Urinary bladder (tissue), 4 donors: ENCODE measurements at places on chromosomes 4 and X. TPM values are rescaled to one million over a fixed set of nuclear protein-coding genes. Genes with fewer than 3 reads are reported as not detected.

Gene CT45A3
- total RNA-seq = not detected

DNA sequence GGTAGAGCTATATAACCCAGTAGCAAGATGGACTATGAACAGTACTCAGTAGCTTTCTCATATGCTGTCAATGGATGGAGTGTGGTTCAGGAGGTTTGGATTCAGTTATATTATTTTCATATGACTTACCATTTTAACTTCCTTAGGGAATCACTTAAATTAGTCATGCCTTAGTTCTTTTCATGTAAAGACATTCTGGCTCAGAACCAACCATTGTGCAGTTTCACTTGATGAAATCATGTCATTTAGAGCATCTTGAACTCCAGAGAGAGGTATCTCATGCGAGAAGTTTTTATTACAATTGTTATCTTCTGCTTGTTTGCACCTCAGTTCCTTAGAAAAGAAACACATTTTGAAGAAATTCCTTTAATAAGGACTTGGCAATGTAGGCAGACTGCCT, 55.8 kb downstream of the IL1RAPL2 start:
- DNase-seq = no peak

Gene FAM149A
- total RNA-seq = 17.4 TPM

Gene SPANXA2
- total RNA-seq = not detected

GRCh38 chr4:6657242-6658208, 17.0 kb downstream of the MRFAP1 start:
- no peak for DNase-seq

- DNase-seq = no peak
These were observed 42.0 kb downstream of the TMEM150C start for GRCh38 chr4:82519776-82520175.

- no peak for DNase-seq
These were observed 390.6 kb upstream of the ZFP42 start for GRCh38 chr4:187604984-187605383.

DNA sequence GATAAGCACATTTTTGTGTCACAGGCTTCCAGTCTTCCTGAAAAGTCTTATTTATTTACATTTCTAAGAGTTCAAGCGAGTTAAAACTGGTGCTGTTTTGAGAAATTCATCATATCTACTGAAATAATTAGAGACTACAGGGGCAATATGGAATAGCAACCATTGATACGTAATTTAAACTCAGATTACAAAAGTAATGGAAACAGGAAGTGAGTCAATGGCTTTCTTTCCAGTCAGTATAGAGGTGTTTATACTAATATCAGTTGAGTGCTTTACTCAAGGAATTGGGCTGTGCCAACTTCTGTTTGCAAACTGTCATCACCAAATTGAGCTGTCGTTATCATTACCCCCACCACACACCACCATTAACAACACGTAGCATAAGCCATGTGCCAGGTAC, 222.7 kb downstream of the COL25A1 start:
- DNase-seq = no peak

DNA sequence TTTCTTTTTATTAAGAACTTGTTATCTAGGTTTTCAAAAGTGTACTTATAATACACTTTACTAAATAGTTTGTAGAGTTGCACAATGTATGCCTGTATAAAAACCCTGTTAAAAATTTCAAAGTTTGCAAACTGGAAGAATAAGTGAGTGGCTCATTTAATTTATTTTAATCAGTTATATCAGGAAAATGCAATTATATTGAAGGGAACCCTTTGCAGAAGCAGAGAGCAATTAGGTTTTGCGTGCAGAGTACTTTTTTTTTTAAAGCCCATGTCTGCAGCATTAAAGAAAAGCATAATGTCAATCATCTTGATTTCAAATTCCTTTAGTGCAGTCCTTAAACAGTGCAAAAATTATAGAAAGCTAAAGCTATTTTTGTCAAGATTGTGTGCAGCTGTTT, 271.3 kb upstream of the LDB2 start:
- DNase-seq = no peak

Gene MID2
- 24.6 TPM for total RNA-seq

DNA sequence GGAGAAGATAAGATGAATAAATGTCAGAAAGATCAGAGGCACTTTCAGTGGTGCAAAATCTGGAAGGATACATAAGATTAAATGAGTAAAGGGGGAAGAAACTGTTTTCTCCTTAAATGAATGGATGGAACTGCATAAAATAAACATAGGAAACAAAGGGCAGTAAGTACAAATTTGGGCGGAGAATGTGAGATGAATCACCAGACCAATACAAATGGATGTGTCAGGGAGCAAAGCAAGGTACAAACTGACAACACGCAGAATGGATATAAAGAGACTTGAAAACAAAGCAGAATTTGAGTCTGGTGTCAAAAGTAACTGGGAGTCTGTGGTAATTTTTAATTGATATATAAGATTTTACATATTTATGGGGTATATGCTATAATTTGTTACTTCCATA, 175.3 kb upstream of the PCDH18 start:
- no peak for DNase-seq

GRCh38 chr4:2163311-2163821, 78.6 kb downstream of the HAUS3 start:
- no peak for DNase-seq

DNA sequence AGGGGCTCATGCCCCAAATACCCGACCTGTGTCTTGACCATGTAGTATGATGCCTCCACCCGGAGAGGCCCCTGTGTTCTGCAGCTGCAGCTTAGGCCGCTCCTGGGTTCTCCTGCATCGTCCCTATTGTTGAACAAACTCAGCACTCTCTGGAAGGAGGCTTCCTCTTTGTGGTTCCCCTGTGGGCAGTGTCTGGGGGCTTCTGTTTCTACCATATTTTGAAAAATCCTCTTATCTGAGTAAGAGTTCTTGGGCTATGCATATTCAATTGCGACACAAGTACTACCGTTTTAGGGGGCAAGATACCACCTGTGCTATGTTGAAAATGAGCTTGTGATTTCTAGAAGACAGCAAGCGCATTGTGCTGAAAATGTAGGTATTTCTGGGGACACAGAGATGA, 276.6 kb downstream of the DHRSX start:
- no peak for DNase-seq

DNA sequence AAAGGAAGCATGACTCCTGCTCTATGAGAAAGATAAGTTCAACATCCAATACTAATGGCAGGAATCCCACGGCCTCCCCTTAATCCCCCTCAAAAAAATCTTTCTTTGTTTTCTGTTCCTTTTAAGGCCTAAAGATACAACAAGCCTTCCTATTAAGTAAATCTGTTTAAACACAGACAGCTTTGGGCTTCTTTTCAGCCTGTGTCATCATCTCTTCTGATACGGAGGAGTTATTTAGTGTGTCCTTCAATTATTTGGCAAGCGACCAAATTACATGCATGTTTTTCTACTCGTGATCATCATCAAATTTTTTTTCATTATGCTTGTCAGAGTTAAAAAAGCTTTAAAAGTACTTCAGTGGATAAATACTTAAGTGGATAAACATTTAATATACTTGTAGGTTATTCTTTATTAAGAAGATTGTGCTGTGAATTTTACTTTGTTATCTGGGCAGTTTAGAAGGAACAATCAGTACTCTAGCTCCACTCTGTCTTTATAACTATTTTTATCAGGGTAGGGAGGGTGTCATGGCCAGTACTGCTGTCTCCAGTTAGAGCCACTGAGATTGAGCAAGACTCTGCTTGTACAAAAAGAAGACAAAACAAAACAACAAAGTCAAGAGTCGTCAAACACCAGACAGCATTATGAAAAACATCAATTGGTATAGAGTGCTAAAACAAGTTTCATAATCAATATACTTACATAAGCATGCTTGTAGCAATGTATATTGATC, 210.7 kb downstream of the PRR32 start:
- peak; percentile 13 for DNase-seq

DNA sequence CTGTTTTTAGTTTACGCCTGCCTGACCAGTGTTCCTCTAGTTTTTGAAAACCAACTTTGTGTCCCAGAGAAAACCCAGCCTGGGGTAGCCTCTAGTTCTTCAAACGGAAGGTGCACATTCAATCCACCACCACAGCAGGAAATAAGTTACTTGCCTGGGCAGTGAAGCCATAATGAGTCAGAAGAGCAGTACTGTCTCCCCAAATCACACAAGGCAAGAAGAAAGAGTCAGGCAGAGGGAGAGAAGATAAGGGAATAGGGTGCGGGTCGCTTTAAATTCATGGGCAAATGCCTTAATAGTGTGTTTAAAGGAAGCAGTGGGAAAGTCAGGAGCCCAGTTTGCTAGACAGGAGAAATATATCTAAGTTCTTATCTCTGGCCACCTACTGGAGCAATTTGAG, 333.8 kb upstream of the GRIA3 start:
- no peak for DNase-seq

Gene BMX
- total RNA-seq = 4.8 TPM

DNA sequence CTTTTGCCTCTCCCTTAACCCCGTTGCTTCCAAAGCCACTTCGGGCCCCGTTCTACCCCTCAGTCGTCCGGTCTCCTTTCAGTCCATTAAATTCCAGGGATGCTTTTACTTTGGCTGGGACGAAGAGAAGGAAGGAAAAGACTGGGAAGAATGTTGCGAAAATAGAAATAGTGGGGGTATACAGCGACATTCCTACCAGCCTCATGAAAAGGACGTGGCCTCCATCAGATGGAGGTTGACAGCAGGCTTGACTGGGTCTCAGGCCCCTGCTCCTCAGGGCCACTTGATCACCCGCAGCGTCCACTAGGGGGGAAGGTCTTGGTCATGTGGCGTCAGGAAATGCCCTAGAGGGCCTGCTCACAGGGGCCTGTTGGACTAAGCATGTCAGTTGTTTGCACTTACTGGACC, 657 bp upstream of the ANKRD50 start:
- DNase-seq = no peak

DNA sequence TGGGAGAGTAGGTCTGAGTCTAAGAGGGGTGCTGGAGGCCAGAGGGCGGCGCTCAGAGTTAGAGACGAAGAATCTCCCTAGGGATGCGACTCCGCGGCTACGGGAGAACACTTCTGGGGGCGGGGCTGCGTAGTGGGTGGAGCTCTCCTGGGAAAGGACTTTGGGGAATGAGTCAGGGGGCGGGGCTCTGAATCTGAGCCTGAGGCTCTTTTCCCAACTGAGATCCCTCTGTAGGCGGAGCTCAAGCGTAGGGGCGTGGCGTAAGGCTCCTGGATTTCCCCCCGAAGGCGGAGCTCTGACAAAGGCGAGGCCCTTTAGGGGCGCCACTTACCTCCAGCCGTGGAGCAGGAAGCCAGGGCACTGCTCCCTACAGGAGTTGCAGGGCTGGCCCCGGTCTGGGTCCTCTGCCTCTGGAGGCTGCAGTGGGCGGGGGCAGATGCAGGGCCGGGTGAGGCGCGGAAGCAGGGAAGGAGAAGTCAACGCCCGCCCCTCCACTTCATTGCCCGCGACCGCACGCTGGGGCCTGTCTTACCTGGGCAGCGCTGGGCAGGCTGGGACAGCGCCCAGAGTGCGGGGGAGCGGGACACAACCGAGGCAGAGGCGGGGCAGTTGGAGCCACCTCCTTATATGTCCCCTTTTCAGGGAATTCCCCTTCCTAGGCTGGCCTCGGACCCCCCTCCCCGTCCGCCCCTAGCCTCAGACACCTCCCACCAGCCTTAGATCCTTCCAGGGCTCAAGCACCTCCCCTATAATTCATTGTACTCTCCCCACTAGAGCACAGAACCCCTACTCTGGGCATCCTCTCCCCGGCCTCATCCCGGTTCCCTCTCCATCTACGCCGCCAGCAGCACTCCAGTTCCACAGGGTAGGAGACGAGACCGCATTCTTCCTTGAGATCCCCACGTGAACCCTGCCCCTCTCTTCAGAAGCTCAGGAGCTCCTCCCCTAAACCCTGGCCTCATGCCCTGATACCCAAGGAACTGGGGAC, 1.6 kb downstream of the PRICKLE3 start:
- peak; percentile 64 for DNase-seq

DNA sequence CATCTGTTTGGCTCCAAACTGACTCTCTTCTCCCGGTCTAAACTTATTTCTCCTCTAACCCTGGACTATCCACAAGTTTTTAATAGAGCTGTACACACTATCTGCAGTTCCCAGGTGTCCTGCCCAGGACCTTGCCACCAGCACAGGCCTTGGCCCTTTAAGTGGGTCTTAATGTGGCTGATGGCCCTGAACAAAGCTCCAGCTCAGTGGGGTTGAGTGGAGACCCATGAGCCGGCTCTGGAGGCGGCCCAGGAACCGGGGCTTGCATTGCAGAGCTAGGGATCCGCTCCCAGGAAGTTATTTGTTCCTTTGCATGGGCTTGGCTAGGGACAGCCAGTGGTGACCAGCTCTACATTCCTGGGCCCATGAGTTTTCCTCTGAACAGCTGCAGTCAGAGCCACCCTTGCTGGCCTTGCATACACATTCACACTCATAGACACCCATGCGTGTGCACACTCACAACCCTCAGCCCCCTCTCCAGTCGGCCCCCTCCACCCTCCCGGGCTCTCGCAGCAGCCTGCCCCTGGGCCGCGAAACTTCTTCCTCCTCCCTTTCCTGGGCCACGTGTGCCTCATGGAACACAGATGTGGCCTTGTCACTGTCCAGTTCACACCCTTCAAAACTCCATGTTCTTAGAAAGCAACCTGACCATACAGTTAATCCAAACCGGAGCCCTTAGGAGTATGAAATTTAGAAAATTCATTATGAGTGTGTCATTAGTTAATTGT, 58.2 kb downstream of the GPR143 start:
- DNase-seq = no peak

- DNase-seq = no peak
These were observed 87.0 kb upstream of the RAPGEF2 start for GRCh38 chr4:159015841-159016240.

GRCh38 chr4:63728480-63729177, 680.6 kb downstream of the TECRL start:
- DNase-seq = no peak

Gene NEUROG2
- total RNA-seq = not detected

DNA sequence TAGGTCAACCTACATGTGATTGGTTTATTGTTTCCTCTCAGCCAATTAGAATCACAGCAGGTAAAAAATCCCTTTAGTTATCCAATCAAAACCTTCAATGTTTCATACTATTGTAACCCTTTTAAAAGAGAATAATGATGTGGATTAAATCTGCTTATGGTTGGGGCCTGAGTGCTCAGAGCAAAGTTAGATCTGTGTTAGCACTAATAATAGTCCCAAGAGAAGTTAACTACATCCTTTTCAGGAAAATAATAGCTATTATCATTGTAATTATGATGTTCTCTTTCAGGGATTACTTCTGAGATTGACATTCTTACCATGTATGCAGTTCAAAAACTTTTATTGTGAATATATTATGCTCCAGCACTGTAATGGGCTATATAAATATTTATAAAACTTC, 262.6 kb upstream of the ARX start:
- DNase-seq = no peak

- DNase-seq = no peak
These were observed 78.0 kb downstream of the NAA11 start for GRCh38 chr4:79247695-79248394.

- DNase-seq = no peak
These were observed 30.5 kb upstream of the COL25A1 start for GRCh38 chr4:109332926-109333464.

- no peak for DNase-seq
These were observed 289.7 kb upstream of the LDB2 start for GRCh38 chr4:17188125-17188524.
